ENCODE measurements at places on chromosomes 2 and 18. TPM values are rescaled to one million over a fixed set of nuclear protein-coding genes. Genes with fewer than 3 reads are reported as not detected.

Gene UGT1A3
- total RNA-seq: not detected

DNA sequence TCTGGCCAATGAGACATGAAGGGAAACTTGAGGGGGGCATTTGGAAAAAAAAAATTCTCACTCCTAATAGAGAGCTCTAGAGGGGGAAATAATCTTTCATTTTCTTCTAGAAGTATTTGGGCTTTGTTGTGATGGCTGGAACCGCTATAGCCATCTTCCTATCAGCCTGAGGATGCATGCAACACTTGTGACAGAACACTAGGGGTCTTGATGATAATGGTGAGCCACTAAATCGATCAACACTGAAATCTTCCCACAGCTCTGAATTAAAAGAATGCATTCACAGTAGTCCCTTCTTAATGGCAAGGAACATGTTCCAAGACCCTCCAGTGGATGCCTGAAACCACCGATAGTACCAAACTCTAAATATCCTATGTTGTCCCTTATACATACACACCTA lies 325.3 kb downstream of the LNPK start:
- H3K27me3 ChIP-seq: no peaks in the 10 kb centered on the region
- DNase-seq: no peak
- no peaks in the 10 kb centered on the region for H3K4me1 ChIP-seq
- no peak overlapping the region for H3K27ac ChIP-seq
- H3K4me3 ChIP-seq: no peak overlapping the region

- no peaks in the 10 kb centered on the region for H3K27me3 ChIP-seq
- no peaks in the 10 kb centered on the region for H3K36me3 ChIP-seq
- DNase-seq: no peak
- H3K27ac ChIP-seq: no peak overlapping the region
These were observed 231.9 kb upstream of the MMADHC start for GRCh38 chr2:149819356-149819957.

DNA sequence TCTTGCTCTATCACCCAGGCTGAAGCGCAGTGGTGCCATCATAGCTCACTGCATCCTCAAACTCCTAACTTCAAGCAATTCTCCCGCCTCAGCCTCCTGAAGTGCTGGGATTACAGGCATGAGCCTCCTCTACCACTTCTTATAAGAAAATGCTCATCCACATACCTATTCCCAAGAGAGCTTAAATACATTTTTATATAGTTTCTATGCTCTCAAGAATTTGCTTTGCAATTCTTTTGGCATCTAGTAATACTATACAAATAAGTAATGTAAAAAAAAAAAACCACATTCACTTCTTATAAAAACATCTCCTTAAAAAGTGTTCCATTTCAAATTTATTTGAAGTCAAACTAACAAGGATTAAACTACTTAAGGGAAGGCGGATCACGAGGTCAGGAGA lies 197.3 kb downstream of the DNAH7 start:
- no peak overlapping the region for H3K27ac ChIP-seq
- DNase-seq: no peak
- H3K4me1 ChIP-seq: no peaks in the 10 kb centered on the region
- H3K4me3 ChIP-seq: no peak overlapping the region
- no peaks in the 10 kb centered on the region for H3K27me3 ChIP-seq
- H3K36me3 ChIP-seq: no peaks in the 10 kb centered on the region

- no peak overlapping the region for H3K4me3 ChIP-seq
- no peak overlapping the region for H3K27ac ChIP-seq
- H3K4me1 ChIP-seq: no peaks in the 10 kb centered on the region
- no peaks in the 10 kb centered on the region for H3K27me3 ChIP-seq
These were observed 21.7 kb downstream of the METTL21A start for GRCh38 chr2:207603486-207603885.

GRCh38 chr18:23683671-23684070 lies 5.6 kb upstream of the LAMA3 start:
- H3K4me1 ChIP-seq: peaks cover 2% of the 10 kb centered on the region
- H3K4me3 ChIP-seq: no peak overlapping the region
- no peak overlapping the region for H3K27ac ChIP-seq
- no peak for DNase-seq
- peaks cover 12% of the 10 kb centered on the region for H3K27me3 ChIP-seq
- no peaks in the 10 kb centered on the region for H3K36me3 ChIP-seq
